Stimulated activated naive CD4-positive, alpha-beta T cell treated with Interleukin-2 at 50 U/mL for 16 hours (primary cell): ENCODE measurements at places on chromosomes 2 and 18.

DNA sequence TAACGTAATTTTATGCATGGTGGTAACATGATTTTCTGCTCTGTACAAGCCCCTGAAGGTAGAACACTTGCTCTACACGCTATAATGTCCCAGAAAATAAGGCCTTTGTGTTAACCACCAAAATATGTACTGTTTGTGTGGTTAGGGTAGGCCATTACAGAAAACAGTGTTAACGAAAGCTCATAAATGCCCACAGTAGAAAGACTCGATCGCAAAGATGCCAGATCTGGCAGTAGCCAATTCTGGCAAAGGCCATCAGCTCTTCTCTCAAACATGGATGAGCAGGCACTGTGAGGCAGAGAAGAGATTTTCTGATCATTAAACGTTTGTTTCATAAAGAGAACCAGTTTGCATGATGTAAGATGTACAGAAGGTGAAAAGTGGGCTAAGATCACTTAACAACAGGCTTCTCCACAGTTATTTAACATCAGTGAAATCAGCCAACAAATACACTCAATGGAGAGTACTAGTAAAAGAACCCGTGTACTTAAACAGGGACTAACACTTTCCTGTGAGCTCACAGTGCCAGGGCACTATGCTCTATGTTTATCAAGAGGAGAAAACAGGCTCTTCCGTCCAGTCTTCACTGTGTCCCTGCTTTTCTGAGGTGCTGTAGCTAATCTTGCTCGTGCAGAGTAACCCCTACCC is 80.3 kb downstream of the SPRED2 start:
- DNase-seq, result no peak

DNA sequence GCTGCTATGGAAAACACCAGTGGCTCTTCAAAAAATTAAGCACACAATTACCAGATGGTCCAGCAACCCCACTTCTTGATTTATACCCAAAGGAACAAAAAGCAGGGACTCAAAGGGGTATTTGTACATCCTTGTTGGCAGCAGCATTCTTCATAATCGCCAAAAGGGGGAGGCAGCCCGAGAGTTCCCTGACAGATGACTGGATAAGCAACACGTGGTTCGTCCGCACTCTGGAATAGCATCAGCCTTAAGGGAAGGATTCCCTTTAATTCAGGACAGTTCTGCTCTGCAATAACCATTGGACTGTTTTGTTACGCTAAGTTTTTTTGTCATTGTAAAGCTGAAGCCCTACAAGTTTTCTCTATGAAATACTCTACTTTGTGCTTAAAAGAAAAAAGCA is 76.7 kb upstream of the TWIST2 start:
- DNase-seq, result no peak

GRCh38 chr18:63421514-63421913 is 762 bp downstream of the VPS4B start:
- no peak for DNase-seq

GRCh38 chr2:172090044-172090961 is 5.0 kb downstream of the DLX1 start:
- DNase-seq, result no peak

GRCh38 chr2:172449911-172450550 is 22.6 kb downstream of the ITGA6 start:
- no peak for DNase-seq
